ENCODE measurements at places on chromosomes 5 and 9.

DNA sequence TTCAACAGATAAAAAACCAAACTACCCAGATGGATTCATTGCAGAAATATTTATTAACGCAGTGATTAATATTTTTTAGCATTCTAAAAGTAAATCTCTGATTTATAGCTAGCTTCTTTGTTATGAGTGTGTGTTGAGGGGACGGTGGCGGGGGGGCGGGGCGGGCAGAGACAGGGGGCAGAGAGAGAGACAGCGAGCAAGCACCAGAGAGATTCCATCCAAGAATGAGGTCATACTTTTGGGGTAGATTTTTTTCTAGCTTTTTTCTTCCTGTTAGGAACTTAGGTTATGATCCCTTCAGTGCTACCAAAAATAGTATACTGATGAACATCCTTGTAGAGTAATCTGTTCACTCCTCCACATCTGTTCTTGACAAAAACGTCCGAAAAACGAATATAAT, 500 bp upstream of the ZNF883 start:
- DNase-seq, result no peak

DNA sequence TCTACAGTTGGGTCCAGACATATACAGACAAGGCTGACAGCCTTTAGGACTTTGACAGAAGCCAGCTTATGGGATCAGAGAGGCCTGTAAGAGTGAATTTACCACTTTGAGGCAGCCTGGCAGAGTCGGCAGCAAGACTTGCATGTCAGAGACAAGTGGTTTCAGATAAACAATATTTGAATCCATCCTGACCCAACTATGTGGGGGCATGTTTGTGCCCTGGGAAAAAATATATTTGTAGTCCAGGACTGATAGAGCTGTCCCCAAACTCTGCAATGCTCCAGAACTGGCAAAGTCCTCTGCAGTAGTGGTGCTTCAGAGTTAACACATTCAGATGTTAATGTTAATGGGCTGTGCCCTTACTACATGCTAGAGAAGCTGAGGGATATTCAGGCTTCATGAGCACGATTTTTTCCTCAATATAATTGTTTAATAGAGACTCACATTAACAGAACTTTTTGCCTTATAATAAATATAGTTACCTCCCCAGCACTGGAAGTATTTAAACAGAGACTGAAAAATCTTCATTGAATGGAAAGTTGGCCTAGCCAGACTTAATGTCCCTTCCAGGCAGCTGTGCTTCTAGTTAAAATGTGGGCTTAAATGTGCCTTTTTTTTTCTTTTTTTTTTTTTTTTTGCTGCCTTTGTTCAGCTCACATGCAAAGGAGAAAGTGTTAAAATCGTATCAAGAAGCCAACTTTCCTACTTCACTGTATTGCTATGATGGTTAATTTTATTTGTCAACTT, 42.9 kb downstream of the FEM1C start:
- peak; percentile 21 for DNase-seq

DNA sequence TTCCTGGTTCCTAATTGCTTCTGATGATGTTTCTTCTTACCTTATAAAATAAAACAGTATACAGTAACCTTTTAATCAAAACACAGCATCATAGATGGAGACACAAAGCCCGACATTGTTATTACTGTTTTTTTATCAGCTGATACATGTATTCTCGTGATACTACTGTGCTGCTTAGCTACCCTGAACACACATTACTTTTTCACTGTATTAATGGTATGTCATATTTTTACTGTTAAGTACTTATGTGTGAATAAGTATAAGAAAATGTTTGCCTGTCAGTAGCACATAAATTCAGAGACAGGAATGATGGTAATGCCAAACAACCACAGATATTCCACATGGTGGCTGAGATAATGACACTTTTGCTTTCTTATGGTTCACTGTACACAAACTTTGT, 68.7 kb downstream of the RAB24 start:
- DNase-seq, result no peak

GRCh38 chr9:32603914-32604852, 31.2 kb upstream of the NDUFB6 start:
- DNase-seq, result no peak

- no peak for DNase-seq
Measured at GRCh38 chr5:139738193-139739149, 57.1 kb upstream of the PSD2 start.

DNA sequence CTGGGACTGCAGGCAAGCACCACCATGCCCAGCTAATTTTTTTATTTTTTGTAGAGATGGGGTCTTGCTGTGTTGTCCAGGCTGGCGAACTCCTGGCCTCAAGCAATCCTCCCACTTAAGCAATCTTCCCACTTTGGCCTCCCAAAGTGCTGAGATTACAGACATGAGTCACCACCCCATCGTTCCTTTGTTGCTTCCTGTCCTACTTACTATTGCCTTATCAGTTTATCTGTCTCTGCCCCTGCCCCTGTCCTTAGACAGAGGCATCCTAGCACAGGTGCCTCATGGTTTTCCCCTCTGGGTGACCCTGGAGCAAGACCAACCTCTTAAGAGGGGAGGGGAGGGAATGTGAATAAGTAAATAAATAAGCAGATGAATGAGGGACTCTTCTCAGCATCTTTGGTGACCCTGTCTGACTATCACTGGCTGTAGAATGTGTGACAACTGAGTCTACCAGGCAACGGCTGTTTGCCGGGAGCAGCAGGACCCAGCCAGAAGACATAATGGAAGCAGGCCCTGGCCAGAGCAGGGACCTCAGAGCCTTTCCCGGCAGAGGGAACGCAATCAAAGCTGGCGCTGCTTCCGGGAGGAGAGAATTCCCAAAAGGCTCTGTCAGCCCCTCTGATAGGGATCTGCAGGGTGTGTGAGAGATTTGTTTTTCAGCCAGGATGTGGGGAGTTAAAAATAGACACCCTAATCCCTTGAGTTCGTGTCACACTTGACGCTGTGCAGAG, 43.8 kb upstream of the DAB2IP start:
- DNase-seq, result peak; percentile 83

DNA sequence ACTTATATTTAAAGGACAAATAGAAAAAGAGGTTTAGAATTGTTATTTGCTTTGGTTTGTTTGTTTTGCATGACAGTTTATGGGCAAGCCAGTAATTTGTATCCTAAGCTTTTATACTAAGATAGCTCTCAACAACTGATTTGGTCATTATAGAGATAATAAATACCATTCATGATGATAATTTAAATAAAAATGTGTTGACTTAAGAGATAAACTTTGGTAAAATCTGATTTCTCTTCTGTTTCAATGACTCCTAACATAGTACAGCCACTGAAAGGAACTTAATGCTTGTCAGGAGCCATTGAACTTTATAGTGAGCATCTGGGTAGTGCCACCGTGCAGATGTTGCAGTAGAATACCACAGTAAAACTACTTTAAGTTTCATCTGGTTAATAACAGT, 160.7 kb upstream of the ACOT12 start:
- DNase-seq, result no peak

Measured in heart right ventricle (tissue), 16 donors.